RPMI8226 (cell line): ENCODE measurements at places on chromosomes 3 and 15.

DNA sequence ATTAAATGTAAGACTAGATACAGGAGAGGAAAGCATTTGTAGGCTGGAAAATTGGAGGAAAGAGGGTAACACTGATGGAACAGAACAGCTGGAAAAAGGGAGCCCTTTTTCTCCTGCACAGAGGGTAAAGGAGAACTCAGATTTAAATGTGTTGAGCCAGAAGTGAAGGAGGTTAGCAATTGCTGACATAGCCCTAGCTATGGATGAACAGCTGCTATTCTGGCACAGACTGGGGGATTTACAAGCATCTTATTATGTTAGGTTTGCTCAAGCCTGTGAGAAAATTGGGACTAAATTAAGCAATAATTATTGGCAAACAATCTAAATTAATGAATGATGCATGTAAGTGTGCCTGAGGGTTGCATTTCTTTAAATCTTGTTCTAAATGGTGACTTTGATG is 40.6 kb upstream of the PRR20G start:
- DNase-seq: no peak

- no peak for DNase-seq
These were observed 230.2 kb upstream of the ADAMTS9 start for GRCh38 chr3:64917914-64918453.

GRCh38 chr3:196624907-196625306 is 14.6 kb upstream of the NRROS start:
- DNase-seq: no peak

- no peak for DNase-seq
These were observed 488 bp upstream of the IL17RD start for GRCh38 chr3:57165641-57166040.
